NCI-H2081 treated with DMSO at 0.1 percent for 48 hours (cell line): ENCODE measurements at places on chromosomes 6 and 20.

GRCh38 chr6:153725456-153725855 is 313.6 kb upstream of the OPRM1 start:
- DNase-seq: no peak

DNA sequence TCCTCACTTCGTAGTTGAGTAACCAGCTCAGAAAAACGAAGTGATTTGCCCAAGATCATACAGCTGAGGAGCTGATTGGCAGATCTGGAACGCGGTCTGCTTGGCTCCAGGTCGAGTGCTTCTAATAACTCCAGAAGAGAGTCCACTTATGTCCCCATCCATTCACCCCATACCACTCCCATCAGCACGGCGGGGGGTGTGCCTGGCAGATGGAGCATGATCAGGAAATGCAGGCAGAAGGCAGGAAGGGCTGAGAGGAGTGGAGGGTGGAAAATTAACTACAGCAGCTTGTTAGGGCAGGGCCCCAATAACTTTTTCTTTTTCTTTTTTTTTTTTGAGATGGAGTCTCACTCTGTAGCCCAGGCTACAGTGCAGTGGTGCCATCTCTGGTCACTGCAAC is 15.0 kb downstream of the FITM2 start:
- no peak for DNase-seq

DNA sequence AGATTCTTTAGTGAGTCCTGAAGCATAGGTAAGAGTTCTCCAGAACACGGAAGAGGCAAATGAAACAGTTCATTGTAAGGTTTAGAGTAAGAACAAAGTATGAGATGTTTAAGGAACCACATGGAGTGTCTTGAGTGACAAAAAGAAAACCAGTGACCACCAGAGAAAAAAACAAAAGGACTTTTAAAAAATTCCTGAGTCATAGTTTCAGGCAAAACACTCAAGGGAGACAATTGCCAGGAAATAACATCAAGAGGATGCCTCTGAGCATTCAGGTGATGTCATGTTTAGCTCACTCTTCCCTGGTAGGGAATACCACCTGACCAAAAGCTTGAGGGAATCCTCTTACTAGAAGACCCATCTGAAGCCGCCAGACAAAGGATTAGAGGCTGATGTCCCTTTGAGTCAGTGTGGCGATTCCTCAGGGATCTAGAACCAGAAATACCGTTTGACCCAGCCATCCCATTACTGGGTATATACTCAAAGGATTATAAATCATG is 110.3 kb downstream of the COL19A1 start:
- DNase-seq: no peak

GRCh38 chr20:23150304-23151007 is 64.3 kb upstream of the CD93 start:
- no peak for DNase-seq

- no peak for DNase-seq
These were observed 67.3 kb upstream of the SIRPG start for GRCh38 chr20:1724901-1725300.

DNA sequence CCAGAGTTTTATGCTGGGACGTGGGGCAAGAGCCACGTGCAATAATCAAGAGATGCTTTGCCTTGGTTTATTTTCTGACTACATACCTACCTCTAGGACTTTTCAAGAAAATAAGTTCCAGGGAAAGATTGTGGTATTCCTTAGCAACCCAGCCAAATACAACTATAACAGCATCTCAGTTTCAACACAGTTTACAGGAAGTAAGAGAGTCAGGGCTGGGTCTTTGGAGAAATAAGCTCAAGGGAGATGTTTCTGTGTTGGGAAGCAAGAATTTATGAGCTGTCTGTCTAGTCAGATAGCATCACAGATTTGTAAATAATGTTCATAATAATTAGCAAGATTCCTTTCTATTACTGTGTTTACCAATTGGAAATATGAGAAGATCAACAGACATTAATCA is 35.1 kb downstream of the MAP3K5 start:
- no peak for DNase-seq

- DNase-seq: no peak
These were observed 54.4 kb upstream of the CEP85L start for GRCh38 chr6:118705544-118706491.

DNA sequence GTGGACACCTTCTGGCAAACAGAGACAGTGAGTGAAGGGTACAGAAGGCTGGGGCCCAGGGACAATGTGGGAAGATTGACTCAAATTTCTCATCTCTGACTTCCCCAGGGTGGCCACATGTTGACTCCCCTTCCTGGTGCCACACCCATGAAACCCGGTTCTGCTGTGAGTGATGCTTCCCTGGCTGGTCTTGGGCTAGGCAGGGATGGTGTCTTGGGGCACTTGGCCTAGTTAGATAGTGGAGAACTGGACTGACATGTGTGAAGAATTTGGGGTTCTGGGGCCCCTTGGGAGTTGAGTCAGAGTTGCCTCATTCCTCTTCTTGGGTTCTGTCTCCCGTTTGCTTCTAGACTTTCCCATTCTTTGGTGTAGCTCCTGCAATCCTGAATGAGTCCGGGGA is 34.2 kb downstream of the GSS start:
- no peak for DNase-seq

GRCh38 chr6:6701864-6702263 is 113.3 kb downstream of the LY86 start:
- no peak for DNase-seq

DNA sequence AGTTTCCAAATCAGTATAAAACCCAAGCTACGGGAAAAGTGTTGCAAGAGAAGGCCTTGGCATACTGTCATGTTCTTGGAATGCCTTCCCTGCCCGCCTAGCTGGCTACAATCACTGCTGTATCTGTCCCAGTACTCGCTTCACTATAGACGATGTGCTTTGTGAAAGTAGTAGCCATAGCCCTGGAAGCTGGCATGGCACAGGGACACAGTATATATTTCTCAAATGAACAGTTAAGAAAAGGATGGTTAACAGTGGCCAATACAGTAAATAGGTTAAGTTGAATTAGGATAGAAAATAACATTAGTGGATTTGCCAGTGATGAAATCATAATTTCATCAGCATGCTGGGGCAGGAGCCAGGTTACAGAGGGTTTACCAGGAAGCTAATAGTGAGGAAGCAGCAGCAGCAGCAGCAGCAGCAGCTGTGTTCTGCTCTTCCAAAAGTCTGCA is 499.3 kb downstream of the CDKAL1 start:
- DNase-seq: no peak

GRCh38 chr6:132726608-132726975 is 12.7 kb upstream of the VNN1 start:
- no peak for DNase-seq

GRCh38 chr6:84455511-84456029 is 228.1 kb upstream of the CEP162 start:
- no peak for DNase-seq

DNA sequence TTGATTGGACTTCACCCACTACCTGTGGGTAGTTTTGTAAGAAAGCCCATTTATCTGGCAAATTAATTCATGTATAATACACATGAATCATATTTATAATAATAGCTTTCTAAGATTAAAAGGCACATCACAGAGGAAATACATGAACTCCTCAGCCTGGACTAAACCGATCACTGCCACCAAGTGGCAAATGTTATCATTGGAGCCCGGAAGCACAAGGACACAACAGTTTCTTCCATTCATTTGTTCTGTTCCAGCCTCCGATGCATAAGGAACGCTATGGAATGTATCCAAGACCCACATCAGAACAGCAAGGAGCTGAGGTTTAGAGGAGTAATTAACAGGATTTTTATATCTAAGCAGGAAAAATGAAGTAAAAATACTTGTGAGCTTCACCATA is 13.9 kb upstream of the IPCEF1 start:
- no peak for DNase-seq

- DNase-seq: no peak
These were observed 105.3 kb downstream of the PHACTR3 start for GRCh38 chr20:59709636-59710035.

- no peak for DNase-seq
These were observed 104.5 kb downstream of the ADAT2 start for GRCh38 chr6:143346004-143346403.

DNA sequence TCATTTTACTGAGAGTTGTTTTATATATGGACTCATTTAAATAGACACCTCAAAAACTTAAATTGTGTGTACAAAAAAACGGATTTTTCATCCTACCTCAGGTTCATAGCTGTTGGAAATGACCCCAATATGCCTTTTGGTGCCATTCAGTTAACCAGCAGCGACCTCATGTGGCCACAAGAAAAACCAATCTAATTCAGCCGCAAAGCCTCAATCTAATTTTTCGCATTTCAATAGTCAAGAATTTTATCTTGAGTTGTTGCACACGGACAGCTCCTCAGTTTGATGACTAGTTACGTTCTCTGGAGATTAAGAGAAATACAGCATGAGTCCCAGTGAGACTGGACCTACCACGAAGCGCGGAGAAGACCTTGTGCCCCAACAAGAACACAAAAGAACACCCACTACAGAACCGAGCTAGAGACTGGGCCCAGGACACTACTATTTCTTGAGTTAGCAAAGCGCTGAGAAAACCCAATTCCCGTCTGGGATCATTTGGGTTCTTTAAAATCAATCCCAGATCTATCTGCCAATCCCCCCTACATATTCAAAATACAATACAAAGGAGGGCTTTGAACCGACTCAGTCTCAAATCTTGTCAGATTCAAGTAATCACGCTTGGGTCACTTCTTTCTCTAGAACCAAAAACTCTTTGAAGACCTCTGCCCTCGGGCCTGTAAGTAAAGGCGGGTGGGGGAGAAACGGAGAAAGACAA is 1.1 kb downstream of the TCP11 start:
- DNase-seq: peak; percentile 43

GRCh38 chr6:36358226-36358915 is 21.7 kb upstream of the BNIP5 start:
- DNase-seq: no peak

GRCh38 chr6:72955666-72956065 is 269.6 kb downstream of the KHDC1L start:
- no peak for DNase-seq

DNA sequence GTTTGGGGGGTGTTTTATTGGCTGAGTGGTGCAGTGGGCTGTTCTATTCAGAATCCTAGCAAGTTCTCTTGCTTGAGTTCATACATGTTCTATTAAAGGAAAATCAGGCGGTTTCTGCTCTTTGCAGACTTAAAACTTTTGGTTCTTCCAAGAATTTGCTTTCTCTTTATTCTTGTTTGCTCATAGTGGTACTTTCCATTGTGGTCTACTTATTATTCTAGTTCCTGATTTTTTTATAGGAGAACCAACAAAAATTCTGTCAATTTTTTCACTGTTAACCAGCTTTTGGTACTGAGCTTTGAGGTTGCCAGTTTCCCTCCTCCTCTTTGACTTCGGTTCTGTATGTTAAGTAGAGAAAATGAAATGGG is 6.7 kb downstream of the AFDN start:
- DNase-seq: no peak
